SW 1271 (cell line): ENCODE measurements at places on chromosomes 16 and 17.

DNA sequence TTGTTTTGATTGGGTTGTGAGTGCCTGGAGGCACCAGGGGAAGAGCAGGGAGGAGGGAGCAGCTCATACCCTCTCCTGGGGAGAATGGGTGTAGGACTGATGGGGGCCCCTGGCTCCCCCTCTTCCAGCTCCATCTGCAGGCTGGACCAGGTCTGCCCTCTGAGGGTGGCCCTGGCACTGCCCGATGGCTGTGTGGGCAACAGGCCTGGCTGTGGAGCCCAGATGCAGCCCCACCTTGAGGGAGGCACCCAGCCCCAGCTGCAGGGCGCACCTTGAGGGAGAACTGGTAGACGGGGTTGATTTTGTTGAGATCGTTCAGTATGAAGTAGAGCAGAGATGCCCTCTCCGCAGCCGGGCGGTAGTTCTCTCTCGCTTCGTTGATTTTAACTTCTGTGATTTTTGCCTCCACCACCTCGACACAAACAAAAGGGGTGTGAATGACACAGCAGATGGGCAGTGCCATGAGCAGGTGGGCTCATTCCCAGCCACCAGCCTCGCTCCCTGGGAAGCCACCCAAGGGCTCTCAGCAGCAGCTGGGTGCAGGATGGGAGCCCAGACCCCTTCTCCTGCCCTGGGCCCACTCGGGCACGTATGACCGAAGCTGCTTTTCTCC, 71.6 kb downstream of the PGS1 start:
- DNase-seq = no peak

GRCh38 chr17:7673239-7673638, 14.1 kb downstream of the TP53 start:
- DNase-seq = no peak

DNA sequence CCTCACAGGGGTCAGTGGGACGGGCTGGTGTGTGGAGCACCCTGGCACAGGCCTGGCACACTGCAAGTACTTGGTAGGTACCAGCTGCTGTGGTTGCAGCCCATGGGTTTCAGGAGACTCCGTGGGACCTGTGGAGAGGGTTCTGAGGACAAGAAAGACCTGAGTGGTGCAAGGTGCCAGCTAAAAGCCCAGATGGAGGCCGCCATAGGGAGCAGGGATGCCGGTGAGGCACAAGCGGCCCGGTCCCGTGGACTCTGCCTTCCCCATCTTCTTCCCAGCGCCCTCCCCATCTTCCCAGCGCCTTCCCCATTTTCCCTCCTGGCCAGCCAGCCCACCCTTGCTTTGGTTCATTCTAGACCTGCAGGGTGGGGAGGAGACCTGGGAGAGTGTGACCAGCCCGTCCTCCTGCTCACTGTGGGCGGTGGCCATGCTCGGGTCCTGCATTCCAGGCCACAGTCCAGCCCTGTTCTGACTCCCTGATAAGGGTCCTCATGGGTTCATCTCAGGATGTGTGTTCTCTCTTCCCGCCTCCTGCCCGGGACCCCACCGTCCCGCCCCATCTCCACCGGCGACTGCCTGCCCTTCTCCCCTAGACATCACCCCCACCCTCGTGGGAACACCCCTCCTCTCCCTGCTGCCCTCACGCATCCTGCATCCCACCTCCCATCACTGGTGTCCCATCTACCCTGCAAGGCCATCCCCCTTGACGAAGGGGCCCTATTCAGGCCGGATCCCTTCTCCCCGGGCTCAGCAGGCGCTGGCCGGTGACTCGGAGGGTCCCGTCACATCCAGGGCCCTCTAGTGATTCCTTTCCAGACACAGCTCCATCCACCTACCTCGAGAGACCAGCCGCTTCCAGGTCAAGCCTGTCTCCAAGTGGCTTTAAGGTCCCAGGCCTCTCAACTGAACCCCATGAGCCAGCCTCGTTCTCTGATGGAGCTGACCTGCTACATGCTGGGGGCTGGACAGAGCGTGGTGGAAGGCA, 3.4 kb downstream of the ZNF469 start:
- DNase-seq = no peak

DNA sequence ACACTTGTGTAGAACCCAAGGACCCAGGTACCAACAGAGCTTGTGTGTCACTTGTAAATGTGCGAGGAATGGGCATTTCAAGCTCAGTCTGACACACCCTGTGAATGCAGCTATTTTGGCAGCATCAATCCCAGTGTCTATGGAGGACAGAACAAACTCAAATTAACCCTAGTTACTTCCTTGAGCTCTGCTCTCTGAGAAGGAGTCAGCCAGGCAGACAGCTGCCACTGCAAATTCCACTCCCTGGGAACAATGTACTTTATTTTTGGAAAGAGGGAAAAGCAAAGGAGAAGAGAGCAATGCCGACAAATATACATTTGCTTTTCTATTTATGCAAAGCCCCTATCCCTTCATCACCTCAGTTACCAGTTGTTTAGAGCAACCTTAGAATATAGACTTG, 48.4 kb upstream of the NOG start:
- DNase-seq = no peak

DNA sequence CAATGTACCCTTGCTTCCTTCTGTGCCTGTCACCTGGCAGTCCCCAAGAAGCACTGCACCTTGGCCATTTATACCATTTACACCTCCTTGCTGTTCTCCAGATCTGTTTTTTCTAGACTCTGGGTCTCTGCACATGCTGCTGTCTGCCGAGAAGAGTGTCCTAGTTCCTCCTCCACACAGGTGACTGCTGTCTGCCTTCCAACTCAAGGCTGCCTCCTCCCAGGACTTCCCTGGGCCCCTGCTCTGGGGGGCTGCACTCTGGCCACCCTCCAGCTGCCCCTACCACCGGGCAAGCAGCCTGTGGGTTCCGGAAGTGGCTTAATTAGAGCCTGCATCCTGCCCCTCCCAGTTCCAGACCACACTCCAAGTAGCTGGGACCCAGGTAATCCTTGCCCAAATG, 5.7 kb upstream of the LIMD2 start:
- no peak for DNase-seq

GRCh38 chr17:78535273-78536197, 41.7 kb downstream of the DNAH17 start:
- no peak for DNase-seq

DNA sequence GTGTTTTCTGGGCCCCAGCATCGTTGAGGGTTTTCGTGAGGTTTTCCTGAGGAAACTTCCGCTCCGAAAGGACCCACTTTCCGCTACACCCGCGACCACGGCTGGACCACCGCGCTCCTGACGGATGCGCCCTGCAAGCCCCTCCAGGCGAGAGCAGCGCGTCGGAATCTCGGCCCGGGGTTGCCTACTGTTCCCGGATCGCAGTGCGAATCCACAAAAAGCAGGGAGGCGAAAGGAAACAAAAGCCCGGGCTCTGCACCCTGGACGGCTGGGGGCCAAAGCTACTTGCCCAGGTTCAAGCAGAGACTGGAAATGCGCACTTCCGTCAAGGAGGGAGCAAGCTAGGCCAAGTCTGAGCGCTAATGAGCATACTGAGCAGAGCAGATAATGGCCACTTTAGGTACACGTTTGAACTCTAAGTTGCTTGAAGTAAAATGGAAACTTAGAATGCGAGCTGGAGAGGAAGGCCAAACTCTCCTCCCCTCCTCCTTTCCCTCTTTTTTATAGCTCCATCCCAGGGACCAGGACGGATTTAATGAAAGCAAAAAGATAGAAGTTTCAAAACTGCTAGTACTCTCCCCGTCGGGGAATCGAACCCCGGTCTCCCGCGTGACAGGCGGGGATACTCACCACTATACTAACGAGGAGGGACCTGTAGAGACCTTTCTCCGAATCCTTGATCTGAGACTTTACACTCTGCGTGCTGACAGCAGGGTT, 11.4 kb upstream of the AURKB start:
- peak; percentile 79 for DNase-seq

GRCh38 chr17:33686171-33686570, 393.1 kb upstream of the ASIC2 start:
- DNase-seq = no peak

- DNase-seq = no peak
Measured at GRCh38 chr17:31677681-31678080, 181.4 kb downstream of the COPRS start.

DNA sequence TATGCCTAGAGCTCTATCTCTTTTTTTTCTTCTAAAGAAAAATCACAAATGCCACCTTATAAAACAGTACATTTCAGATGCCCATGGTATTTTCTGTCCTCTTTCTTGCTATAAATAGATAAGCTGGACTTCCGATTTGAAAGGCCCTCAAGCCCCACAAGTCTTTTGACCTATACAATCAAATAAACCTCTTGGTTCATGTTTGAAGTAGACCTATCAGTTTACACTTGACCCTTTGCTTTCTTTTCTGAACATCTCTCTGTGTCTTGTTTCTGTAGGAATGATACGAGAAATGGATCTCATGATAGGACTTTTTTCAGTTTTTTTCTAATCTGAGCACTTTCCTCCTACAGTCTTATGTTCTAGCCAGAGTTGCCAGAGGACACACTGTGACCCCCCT, 327.2 kb downstream of the SOX9 start:
- no peak for DNase-seq

GRCh38 chr17:2155573-2155972, 100.7 kb downstream of the HIC1 start:
- DNase-seq = no peak

- no peak for DNase-seq
Measured at GRCh38 chr17:80153004-80153403, 6.1 kb upstream of the EIF4A3 start.

- no peak for DNase-seq
Measured at GRCh38 chr17:6630390-6630789, 10.1 kb downstream of the KIAA0753 start.

DNA sequence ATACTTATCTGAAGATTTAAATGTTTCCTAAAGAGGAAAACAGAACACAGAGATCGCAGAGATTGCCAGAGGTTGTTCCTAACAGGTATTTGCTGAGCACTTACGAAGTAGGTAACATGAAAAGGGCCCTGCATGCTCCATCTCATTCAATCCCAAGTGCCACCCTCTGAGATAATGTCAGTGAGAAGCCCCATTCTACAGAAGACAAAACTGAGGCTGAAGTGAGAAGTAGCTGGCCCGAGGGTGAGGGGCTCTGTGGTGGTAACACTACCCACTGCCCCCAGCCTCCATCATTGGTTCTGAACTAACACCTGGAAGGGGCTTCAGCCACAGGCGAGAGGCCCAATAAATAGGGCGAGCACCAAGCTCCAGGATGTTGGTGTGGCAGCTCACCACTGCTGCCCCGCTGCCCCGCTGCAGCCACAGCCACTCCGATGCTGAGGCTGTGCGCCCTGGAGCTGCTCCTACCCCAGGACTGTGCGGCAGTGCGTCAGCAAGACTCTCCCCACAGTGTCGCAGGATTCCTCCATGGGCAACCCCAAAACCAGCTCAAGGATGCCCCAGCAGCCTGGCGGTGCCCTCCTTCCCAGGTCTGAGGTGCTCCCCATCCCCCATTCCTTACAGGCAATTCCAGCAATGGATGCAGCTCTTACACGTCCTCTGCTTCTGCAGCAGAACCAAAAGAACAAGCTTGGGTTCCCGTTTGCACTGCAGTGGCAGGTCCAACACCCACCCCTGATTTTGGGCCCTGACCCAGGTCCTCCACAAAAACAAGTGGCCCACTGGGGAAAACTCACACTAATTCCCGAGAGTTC, 10.3 kb downstream of the FLCN start:
- no peak for DNase-seq

DNA sequence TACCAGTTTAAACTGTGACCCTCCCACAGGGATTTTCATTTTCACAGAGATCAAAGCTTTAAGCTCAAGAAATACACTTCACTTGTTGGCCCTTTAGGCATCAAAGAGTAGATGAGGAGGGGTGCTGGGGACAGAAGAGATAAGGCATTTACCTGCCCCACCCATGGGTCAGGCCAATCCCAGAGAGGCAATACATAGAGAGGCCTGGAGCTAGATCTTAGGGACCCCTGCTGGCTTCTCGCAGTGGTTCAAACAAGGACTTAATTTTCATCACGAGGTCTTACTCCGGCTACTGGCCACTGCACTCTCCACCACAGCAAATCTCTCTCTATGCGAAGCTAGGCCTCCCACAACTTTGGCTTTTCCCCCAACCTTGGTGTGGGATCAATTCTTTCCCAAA, 46.6 kb downstream of the NOG start:
- DNase-seq = no peak

GRCh38 chr17:35553310-35553709, 7.3 kb downstream of the SLFN14 start:
- DNase-seq = no peak

DNA sequence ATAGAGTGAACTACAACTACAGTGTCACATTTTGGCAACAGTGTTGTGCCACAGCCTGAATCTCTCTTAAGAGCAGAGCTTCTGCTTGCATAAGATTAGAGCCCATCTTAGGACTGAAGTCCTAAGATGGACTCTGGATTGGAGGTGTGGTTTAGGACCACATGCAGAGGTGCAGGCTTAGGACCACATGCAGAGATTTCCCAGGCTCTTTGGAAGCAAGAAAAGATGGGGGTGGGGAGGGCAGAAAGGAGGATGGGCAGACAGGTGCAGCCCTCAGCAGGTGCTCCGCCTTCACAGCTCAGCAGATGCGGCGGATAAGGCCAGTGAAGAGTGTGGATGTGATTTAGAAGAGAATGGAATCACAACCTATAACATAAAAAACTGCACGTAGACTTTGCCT, 128.7 kb downstream of the TANGO6 start:
- no peak for DNase-seq

- DNase-seq = no peak
Measured at GRCh38 chr16:85757341-85757822, 6.5 kb upstream of the C16orf74 start.

DNA sequence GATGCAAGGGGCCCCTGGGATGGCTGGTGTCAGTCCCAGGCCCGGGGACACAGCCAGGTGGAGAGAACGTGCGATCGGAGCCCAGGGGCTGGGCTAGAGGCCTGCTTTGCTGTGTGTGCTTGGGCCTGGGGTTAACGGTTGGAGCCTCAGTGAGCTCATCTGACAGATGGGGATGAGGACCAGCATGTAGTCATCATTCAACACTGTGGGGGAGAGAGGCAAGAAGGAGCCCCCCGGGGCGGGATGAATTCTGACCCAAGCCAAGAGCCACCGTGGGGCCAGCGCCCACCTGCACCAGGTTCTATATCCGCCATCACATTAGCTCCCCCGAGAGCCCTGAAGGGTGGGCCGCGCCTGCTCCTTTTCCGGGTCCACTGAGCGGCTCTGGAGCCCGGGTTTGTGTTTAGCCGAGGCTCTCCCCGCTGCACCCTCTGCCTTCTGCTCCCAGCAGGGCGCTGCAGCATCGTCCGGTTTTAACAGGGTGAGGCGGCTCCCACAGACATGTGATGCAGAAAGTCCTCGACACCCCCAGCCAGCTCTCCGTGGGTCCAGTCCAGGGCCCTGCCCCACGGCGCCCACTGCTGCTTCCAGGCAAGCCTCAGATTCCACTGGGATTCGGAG, 365.7 kb downstream of the SEC14L1 start:
- no peak for DNase-seq

GRCh38 chr17:81309859-81310839, 15.0 kb upstream of the SLC38A10 start:
- no peak for DNase-seq

DNA sequence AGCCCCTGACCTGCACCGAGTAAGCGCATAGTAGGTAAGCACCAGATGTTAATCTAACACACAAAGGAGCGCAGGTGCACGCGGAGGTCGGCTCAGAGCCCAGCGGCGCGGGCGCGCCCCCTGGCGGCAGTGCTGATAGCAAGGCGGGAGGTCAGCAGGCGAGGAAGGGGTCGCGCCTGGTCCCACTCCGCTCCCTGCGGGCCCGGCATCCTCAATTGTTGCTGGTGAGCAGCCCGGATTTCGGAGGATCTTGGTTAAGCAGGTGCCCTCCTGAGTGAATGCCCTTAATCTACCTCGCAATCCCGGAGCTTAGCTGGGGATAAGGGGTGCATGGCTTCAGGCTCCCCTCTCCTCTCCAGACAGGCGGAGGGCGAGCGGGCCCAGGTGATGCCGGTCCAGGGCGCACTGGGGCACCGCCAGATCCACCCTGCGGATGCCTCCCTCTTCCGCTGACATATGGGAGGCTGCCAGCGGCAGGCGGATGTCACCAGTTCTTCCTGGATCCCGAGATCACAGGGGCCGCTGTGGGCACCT, 4.0 kb upstream of the WNT3 start:
- no peak for DNase-seq
